ENCODE measurements at places on chromosomes 16 and 17.

DNA sequence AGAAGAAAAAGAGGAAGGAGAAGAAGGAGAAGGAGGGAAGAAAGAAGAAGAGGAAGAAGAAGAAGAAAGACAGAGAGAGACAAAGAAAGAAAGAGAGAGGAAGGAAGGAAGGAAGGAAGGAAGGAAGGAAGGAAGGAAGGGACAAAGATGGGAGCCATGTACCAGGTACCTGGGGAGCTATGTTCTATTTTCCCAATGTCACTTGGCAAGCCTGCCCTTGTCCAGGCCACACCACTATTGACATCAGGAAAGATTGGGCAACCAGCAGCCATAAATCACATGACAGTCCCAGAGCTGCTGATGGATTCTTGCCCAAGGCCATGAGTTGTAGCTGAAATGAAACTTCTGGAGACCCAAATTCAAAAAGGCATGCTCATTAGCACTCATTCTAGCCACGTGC lies 2.7 kb upstream of the CES1 start:
- no peak for DNase-seq

DNA sequence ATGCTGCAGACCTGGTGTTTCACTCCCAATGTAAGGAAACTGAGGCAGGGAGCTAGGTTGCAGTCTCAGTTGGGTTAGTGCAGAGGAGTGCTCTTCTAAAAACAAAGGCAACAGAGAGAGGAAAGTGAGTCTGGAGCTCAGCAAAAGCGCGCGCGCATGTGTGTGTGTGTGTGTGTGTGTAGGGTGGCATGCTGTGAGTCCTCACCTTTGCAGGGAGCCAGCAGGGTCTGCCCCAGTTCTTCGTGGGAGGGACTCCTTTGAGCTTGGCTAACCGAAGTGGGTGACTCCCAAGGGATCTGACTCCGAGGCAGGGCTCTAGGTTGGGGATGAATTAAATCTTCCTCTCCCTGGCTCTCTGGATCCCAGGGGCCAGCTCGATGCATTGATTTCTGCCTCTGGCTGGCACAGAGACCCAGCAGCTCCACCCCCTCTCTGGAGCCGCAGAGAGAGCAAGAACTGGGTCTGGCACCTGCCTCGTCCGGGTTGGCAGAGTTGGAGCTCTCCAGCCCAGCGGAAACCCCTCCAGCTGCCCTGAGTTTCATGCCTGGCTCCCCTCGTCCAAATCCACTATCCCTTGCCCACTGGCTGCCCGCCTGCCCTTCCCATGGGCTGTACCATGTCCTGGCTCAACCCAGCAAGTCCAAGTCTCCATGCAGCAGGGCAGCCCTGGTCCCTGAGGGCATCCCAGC lies 1.3 kb upstream of the BTBD17 start:
- no peak for DNase-seq

- no peak for DNase-seq
Observed at GRCh38 chr17:68763562-68763961, 162.4 kb upstream of the FAM20A start.

- no peak for DNase-seq
Observed at GRCh38 chr17:32746280-32746679, 130.6 kb downstream of the MYO1D start.

DNA sequence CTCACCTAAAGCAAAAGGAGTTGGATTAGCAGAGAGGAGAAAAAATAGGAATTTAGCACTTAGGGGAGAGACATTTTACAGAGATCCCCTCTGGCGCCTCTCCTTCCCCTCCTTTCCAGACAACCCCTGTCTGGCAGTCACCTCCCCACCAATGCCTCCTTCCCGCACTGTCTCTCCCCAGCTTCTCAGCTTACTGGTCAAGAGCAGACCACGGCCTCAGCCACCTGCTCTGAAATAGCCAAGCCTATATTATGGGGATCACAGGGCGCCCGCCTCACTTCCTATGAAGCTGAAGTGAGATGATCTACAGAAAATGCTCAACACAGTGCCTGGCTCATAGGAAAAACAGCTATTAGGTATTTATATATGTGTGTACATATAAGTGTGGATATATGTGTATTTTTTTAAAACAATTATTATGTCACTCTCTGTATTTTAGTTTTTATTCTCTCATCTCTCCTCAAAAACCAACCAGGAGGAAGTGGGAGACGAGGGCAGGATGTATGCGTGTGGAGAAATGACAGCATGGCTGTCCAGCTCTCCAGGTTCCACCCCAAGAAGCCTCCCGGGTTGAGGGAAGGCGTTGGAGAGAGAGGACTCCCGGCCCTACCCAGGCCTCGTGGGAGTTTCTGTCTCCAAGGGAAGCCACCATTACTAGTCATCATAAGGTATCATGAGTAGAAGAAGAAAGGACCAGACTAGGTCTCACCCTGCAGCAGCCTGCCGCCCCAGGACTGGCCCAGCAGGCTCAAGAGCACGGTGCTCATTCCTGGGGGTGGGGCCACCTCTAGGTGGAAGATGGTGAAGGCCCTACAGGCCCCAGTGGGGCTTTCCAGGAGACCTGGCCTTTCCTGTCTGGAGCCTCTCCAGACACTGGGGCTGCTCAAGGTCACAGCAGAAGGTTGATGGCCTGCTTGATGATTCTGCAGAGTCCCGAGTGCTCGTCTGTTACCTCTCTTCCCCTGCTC lies 27.2 kb downstream of the MAP3K14 start:
- no peak for DNase-seq

DNA sequence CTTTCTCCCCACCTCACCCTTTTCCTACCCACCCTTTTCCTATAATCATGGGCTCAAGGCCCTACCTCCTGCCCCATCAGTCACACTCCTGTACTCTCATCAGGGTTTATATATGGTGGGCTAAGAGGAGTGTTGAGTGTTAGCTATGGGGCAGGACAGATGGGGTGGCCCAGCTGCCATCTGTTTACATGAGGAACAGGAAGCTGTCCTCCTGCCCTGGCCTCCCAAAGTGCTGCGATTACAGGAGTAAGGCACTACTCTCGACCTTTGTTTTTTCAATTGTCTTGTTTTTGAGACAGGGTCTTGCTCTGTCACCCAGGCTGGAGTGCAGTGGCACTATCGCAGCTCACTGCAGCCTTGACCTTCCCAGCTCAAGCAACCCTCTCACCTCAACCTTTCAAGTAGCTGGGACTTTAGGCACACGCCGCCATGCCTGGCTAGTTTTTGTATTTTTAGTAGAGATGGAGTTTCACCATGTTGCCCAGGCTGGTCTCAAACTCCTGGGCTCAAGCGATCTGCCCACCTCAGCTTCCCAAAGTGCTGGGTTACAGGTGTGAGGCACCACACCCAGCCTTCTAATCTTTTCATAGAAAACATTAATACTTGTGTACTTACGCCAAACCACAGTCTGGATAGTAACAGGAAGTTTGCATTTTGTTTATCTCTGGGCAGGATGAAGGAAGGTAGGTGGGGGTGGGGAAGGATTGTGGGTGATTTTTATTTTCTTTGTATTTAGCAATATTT lies 1.6 kb downstream of the TRADD start:
- no peak for DNase-seq

DNA sequence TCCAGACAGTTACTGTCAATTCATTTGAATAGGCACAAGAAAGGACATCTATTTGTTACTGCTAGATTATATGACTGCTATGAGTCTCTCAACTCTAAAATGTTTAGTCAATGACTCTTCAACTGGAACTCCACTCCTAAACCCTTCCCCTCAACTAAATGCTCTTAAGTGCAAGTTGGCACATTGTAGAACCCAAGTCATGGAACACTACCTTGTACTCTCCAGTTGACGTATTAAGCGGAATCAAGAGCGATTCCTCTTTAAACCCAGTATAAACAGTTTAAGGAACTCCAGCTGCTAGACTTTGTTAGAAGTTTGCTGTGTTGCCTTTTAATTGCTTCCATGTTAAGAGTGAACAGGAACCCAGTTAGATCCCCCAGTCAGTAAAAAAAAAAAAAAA lies 44.6 kb downstream of the STH start:
- DNase-seq: no peak

DNA sequence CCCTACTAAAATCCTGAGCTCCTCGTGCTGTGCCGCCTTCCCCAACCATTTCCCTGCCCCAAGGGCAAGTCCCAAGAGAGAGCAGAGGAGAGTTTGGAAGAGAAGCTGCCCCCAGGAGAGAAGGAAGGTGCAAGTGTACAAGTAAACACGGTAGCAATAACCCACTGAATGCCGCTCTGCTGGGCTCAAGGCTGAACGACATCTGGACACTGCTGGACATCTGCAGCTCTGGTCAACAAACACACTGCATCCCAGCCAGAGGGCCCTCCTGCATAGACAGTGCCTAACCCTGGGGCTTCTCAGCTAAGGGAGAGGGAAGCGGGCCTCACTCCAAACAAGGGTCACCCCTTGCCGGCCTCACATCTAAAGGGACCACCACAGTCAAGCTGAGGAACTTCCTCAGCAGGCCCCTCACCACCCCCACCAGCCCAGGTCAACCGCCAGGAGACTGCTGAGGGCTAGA lies 12.7 kb downstream of the JUP start:
- no peak for DNase-seq

GRCh38 chr17:17159571-17159970 lies 46.6 kb downstream of the PLD6 start:
- DNase-seq: no peak

GRCh38 chr17:28427371-28427770 lies 21.4 kb upstream of the SLC46A1 start:
- no peak for DNase-seq

DNA sequence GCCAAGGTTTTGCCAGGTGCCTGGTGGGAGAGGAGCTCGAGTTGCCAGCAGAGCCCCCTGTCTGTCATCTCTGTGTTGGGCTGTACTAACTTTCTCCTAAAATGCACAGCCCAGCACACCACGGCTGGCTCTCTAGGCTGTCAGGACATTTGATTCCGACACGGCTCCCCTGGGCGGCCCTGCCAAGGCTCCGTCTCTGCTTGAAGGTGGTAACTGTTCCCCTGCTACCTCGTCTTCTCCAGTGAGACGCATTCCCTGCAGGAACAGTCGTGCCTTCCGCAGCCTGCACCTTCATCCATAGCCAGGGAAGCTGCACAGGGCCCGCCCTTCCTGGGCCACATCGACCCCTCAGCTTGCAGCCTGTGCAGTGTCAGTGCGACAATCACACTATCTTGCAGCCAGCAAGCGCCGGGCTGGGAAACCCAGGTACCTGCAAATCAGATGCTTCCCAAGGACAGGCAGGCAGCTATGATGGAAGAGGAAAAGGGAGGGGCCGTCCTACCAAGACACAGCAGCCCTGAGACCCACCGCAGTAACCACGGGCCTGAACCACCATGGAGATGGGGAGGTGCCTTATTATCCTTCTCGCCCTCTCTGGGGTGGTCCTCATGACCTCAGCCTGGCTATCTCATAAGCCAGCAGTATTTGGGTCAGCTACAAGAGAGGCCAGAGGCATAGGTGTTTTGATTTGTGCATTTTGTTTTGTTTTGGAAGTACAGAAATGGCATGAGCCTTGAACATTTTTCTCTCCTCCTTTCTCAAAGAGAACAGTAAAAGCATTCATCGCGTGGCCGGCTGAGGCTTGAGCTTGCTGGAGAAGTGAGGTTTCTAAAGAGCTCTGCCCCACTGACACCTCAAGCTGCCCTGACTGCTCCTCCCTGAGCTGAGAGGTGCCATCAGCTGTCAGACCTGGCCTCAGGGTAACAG lies 361.7 kb upstream of the TNRC6C start:
- DNase-seq: peak; percentile 59

- DNase-seq: peak; percentile 85
Observed at GRCh38 chr16:17470908-17471718, at the start of gene XYLT1. XYLT1 (minus strand) TSS chr16:17470960; CDS start chr16:17470796, 164 bp downstream.

- DNase-seq: no peak
Observed at GRCh38 chr17:81666092-81666341, 388 bp downstream of the OXLD1 start.

DNA sequence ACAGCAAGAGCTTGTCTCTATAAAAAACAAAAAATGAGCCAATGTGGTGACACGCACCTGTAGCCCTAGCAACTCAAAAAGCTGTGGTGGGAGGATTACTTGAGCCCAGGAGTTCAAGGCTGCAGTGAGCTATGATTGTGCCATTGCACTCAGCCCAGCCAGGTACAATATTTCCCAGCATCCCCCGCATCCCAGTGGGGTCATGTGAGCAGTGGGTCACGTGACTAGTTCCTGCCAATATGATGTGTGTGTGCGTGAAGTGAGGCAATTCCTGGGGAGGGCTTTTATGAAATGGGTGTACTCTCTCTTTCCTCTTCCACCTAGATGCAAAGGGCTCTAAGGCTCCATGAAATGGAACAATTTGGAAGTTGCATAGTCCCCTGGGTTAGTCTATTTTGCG lies 81.3 kb downstream of the GSG1L start:
- DNase-seq: peak; percentile 50

DNA sequence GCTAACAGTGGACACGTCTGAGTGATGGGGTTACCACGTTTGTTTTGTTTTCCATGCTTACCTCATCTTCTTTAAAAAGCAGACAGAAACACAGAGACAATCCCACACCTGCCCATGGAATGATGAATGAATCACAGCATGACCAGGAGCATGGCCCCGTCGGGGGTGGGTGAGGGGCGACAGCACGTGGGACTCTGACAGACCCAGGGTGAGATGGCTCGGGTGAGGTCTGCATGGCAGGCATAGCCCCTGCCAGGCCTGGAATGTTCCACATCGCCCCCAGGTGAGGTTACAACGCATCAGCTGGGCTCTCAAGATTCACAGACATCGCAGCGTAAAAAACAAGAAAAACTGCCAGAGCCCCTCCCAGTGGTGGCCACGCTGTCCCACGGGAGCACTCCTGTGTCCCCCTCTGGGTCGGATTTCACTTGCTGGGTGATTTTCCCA lies 18.1 kb downstream of the SLC7A5 start:
- no peak for DNase-seq

DNA sequence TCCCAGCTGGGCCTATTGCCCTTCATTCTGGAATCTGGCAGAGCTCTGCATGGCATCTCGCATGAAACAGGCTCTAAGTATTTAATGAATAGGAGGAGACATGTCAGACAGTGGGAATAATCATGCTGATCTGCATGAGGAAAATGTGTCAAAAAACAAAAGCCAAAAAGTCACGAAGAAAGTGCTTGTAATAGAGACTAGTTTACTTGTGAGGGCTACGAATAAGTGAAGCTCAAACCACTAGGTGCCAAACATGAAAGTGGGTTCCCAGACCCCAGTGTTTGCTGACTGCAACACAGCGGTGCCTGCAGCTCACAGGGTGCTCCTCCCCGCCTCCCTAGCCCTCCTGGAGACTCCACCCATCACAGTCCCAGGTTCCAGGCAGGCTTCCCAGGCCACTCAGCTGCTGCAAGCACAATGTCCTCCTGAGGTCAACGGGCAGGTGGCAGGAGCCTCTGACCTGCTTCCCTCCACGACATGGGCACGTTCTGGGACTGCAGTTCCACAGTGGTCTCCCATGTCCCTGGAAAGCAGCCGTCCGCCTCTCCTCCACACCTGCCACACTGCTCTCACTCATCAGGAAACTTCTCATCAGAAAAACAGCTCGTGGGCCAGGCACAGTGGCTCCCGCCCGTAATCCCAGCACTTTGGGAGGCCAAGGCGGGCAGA lies 96.5 kb downstream of the ANKRD11 start:
- no peak for DNase-seq

GRCh38 chr17:78532922-78533640 lies 44.1 kb downstream of the DNAH17 start:
- DNase-seq: peak; percentile 71

All from activated effector memory CD4-positive, alpha-beta T cell treated with anti-CD3 and anti-CD28 coated beads, Interleukin-2, amount 50 U/mL, for 16 hours (primary cell).